ENCODE measurements at places on chromosomes 11 and 22. TPM values are rescaled to one million over a fixed set of nuclear protein-coding genes. Genes with fewer than 3 reads are reported as not detected.
A peak's percentile ranks its signal among the peaks of the same experiment; 100 is the strongest.

DNA sequence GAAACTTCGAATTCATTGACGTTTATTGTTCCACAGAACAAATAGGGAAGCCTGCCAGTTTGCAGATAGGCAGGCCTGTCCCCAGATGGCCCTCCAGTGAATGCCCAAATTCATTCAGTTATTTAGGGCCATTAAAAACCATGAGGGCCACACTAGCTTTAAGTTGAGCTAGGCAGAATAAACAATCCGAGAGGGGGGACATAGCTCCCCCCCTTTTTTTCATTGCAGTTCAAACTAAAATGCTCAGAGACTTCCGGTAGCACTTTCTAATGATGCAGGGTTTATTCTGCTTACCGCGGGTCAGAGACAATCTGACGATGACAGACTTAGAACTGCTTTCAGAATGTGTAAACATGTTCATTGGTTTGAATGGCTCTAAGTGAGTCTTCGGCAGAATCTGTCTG, 72.0 kb downstream of the ZBTB16 start:
- no peak for DNase-seq

- no peak for DNase-seq
Observed at GRCh38 chr11:2914455-2915195, 14.6 kb downstream of the PHLDA2 start.

GRCh38 chr11:124198897-124199296, 15.8 kb downstream of the OR10D3 start:
- no peak for DNase-seq

GRCh38 chr11:75777461-75778110, 9.0 kb downstream of the DGAT2 start:
- DNase-seq = no peak

DNA sequence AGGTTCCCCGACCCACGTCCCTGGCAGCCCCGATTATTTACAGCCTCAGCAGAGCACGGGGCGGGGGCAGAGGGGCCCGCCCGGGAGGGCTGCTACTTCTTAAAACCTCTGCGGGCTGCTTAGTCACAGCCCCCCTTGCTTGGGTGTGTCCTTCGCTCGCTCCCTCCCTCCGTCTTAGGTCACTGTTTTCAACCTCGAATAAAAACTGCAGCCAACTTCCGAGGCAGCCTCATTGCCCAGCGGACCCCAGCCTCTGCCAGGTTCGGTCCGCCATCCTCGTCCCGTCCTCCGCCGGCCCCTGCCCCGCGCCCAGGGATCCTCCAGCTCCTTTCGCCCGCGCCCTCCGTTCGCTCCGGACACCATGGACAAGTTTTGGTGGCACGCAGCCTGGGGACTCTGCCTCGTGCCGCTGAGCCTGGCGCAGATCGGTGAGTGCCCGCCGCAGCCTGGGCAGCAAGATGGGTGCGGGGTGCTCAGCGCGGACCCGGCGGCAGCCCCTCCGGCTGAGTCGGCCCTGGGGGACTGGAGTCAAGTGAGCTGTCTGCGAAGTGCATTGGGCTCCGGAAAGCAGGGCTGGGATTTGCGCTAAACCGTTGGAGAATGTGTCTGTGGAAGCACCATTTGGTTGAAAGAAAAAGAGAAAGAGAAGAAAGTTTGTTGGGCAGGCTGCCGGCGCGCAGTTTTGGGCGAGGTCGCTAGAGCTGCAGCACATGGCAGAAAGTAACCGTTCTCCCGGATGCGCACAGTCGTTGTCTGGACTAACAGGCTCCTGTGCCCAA, at the start of gene CD44:
Gene CD44, plus strand, starts transcription at position 229 of the 779 bp plus-strand sequence. Its CDS starts 133 bp downstream, at position 362.
- no peak for DNase-seq

The SLC37A2 gene
- polyA plus RNA-seq = 1.5 TPM

The BTG4 gene
- polyA plus RNA-seq = not detected

GRCh38 chr11:126459691-126460281, 104.3 kb downstream of the ST3GAL4 start:
- peak; percentile 23 for DNase-seq

The ZP1 gene
- not detected for polyA plus RNA-seq

- DNase-seq = no peak
Observed at GRCh38 chr11:104130161-104130560, 33.8 kb downstream of the PDGFD start.

DNA sequence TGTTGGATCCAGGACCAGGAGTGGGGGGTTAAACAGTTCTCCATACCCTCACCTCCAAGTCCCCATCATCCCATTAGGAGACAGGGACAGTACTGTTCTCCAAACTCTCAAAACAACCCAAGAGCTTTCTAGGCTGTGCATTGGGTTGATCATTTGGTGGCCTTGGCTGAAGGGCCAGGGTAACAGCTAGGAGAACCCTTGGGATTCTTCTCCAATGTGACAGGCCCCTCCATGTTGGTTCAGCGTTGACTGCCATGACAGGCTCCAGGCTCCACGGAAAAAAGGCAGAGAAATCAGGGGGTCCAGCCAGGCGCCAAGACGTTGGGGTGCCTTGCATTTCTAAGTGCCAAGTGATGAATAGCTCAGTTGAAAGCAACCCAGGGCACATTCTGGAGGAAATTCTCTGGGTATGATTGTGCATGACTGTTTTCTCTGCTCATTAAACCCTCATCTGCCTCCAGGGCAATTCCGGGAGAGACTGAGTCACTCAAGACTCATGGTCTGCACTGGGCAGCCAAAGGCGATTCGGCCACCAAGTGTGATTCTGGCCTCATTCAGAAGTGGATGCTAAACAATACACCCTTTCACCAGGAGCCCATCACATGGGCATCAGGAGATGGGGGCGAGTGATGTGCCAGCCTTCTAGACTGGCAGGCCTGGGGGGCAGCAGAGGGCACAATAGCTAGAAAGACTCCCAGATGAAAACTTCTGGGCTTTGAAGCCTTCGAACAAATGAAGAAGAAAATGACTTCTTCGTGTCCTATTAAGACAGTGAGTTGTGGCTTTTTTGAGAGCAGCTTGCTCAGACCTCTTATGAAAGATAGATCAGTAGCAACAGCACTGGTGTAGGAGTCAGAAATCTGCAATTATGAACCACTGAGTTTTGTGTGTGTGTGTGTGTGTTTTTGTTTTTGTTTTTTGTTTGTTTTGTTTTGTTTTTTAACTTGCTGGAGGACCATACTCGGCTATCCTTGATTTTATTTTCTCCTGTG, 27.7 kb downstream of the CD44 start:
- DNase-seq = no peak

DNA sequence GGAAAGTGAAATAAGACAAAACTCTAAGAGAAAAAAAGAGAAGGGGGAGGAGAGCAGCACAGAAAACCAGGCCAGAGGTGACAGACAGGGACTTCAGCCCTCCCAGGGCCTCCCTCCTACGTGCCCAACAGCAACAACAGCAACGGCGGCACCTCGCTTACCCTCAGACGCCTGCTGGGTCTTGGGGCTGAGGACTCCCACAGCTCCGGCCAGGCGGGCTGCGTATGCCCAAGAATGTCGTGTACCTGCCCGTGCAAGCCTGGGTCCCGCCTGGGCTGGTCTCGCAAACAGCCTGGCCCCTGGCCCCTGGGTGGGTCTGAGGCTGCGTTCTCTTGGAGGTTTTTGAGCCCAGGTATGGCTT, 30.5 kb downstream of the ARAP1 start:
- no peak for DNase-seq

- DNase-seq = no peak
Observed at GRCh38 chr11:74037309-74037708, 28.4 kb upstream of the UCP3 start.

GRCh38 chr11:92131289-92131865, 93.2 kb upstream of the FAT3 start:
- no peak for DNase-seq

GRCh38 chr11:103604310-103604709, 432.1 kb upstream of the DDI1 start:
- DNase-seq = no peak

The APOA5 gene
- not detected for polyA plus RNA-seq

The OR2AG1 gene
- 0.07 TPM for polyA plus RNA-seq

- no peak for DNase-seq
Observed at GRCh38 chr22:50613291-50613981, 12.8 kb downstream of the MAPK8IP2 start.

GRCh38 chr22:22754961-22755777, 110.8 kb downstream of the GGTLC2 start:
- DNase-seq = no peak

The TIMP3 gene
- polyA plus RNA-seq = 147 TPM

DNA sequence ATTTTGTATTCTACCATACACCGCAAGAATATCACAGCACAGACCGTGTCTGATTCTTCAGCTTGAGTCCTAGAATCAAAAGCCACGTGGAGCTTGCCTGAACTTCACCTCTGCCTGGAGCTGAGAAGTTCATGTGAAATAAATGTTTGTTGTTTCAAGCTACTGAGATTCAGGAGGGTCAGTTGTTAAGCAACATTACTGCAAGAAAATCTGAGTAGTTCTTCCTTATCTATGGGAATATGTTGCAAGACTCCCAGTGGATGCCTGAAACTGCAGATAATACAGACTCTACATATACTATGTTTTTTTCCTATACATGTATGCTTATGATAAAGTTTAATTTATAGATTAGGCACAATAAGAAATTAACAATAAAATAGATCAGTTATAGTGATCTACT, 995.3 kb downstream of the TBC1D22A start:
- DNase-seq = no peak

- DNase-seq = no peak
Observed at GRCh38 chr11:84909740-84910139, 717.4 kb downstream of the DLG2 start.

GRCh38 chr11:15602785-15603567, 488.3 kb downstream of the INSC start:
- DNase-seq = no peak

DNA sequence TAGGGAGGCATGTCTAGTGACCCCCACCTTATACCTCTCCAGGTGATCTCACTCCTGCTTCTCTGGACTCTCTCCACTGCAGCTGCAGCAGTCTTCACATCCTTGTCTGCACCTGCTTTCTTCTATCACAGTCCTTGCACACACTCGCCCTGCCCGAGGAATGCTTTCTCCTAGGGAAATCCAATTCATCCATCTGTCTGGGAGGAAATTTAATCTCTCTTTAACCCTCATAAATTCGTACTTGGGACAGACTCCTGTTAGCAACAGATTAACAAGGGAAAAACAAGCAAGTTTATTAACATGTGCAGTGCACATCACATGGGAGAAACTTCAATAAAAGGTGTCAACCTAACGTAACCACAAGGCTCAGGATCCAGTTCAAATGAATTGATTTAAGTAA, 11.3 kb upstream of the RCN1 start:
- DNase-seq = no peak

DNA sequence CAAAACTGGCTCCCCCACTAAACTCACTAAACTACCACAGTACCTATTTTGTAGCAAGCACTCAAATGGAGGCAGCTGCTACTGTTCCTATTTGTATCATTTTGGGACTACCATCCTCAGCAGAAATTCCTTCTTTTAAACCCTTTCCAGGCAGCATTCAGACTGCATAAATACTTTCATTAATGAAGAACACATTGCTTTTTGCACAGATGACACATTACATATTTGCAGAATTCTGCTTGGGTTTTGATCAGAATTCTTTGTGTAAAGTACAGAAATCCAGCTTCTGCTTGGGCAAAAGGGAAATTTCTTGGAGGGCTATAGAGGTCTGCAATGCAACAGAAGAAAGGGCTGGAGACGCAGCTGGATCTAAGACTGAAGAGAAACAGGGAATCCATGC, 24.2 kb downstream of the RBX1 start:
- no peak for DNase-seq

- DNase-seq = no peak
Observed at GRCh38 chr22:43159484-43160178, 8.3 kb downstream of the TSPO start.

The OR51E1 gene
- 1.5 TPM for polyA plus RNA-seq

- DNase-seq = no peak
Observed at GRCh38 chr22:49964136-49965090, 3.8 kb downstream of the PIM3 start.
